ENCODE measurements at places on chromosomes 12 and 14.

DNA sequence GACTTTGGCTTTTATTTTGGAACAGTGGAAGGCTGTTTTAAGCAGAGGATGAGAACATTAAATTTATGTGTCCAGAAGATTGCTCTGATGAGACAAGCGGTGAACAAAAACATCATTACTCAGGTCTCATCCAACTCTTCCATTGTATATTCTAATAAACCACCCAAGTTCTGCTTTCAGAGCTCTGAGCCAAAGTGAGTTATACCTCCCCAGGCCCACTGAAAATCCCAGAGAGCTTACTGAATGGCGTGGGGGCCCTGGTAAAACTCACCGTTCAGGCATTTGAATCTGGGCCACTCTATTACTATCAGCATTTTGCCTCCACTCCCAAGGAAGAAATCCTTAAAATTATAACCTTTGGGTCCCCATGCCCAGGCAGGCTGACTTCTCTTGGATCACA is 122.0 kb upstream of the HIF1A start:
- DNase-seq = no peak

DNA sequence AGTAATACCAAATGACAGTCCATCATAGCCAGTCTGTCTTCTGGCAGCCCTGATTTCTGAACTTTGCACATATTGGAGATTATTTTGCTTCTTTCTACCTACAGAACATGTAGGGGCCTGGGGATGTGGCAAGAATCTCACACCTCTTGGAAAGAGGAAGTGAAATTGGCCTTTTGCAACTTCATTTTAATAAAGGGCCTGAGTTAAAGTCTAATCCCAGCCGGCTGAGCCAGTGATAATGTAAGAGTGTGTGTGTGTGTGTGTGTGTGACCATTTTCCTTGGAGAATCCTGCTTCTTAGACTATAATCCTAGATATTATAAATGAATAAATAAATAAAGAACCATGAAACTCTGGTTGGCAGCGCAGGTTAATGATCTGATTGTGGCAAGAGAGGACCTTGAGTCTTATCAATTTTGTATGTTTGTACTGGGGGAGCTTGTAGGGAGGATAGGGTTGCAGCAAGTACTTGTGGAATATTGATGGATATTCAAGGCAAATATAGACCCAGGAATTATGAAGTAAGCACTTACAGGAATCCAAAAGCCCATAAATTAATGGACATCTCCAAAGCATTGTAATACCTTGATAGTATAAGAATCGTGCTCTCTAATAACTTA is 233.2 kb upstream of the AMIGO2 start:
- no peak for DNase-seq

GRCh38 chr12:47274760-47275159 is 195.0 kb upstream of the AMIGO2 start:
- no peak for DNase-seq

DNA sequence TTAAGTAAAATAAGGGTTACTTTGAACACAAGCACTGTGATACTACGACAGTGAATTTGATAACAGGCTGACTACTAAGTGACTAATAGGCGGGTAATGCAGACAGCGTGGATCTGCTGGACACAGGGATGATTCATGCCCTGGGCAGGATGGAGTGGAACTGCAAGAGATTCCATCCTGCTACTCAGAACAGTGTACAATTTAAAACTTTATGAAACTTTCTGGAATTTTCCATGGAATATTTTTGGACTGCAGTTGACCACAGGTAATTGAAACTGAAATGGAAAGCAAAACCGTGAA is 46.0 kb downstream of the YEATS4 start:
- DNase-seq = no peak

- DNase-seq = no peak
Measured at GRCh38 chr14:74492776-74493342, at the start of gene NPC2. TSS of gene NPC2 (minus strand) at chr14:74493305. CDS start at chr14:74493274, 31 bp downstream.

- no peak for DNase-seq
Measured at GRCh38 chr12:22481547-22482104, 62.7 kb downstream of the C2CD5 start.

DNA sequence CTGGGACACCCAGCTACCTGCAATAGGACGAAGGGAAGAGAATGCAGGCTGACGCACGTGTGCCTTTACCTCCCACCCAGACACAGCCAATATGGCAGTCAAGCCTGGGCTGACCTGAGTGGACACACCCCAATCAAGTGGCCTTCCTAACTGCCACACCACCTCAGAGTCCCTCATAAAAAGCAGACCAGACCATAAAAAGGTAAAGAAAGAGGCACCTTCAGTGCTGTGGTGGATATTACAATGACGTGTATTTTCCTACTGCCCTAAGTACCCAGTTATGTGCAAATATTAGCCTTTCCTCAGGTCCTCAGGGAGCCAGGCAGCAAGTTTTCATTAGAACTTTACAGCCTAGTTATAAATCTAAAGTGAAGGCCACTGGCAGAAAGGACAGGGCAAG is 75.8 kb downstream of the KCNK10 start:
- no peak for DNase-seq

GRCh38 chr12:45268672-45269411 is 52.9 kb downstream of the ANO6 start:
- no peak for DNase-seq

- DNase-seq = no peak
Measured at GRCh38 chr12:103832048-103832997, 8.7 kb downstream of the NT5DC3 start.

Data from midbrain (tissue), 1 donor.